ENCODE measurements at places on chromosomes 4 and X. TPM values are rescaled to one million over a fixed set of nuclear protein-coding genes. Genes with fewer than 3 reads are reported as not detected.

Gene GABRE
- 2.2 TPM for total RNA-seq

Gene SMS
- 81.1 TPM for total RNA-seq

Gene ZNF827
- 58.4 TPM for total RNA-seq

Gene NRK
- total RNA-seq = not detected

Gene OPHN1
- total RNA-seq = 35.4 TPM

Gene SYTL4
- total RNA-seq = 11.8 TPM

Gene SHOX
- not detected for total RNA-seq

Measured in dorsolateral prefrontal cortex (tissue), 122 donors.